ENCODE measurements at places on chromosomes 5 and 9.

DNA sequence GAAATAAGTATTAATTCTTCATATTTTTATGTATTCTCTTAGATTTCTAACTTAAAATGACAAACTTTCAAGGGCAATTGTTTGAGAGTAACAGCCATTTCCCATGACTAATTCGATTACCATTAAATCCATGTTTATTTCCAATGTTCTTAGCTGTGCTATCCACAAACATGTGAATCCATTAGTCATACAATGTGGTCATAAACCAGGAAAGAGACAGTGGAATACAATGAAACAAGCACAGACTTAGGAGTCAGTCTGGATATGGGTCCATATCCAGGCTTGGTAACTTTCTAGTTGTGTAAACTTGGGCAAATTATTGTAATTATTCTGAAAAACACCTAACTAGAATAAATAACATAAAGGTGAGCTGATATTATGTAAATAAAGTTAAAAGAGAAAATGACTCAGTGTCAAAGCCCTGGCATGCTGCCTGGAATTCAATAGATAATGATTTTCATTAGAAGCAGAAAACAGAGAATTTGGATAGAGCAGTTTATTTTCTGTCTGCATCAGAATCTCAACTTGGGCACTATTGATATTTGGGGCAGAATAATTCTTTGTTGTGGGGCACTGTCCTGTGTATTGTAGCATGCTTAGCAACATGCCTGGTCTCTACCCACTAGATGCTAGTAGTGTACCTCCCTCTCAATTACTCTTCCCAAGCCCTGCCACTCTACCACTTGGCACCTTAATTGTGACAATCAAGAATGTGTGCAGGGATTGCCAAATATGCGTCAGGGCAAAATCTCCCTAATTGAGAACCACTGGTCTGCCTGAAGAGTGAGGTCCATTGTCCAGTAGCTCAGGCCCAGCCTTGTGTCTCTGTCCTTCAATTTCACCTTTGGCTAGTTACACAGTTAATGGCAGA lies 44.7 kb upstream of the SLC27A6 start:
- DNase-seq = no peak

DNA sequence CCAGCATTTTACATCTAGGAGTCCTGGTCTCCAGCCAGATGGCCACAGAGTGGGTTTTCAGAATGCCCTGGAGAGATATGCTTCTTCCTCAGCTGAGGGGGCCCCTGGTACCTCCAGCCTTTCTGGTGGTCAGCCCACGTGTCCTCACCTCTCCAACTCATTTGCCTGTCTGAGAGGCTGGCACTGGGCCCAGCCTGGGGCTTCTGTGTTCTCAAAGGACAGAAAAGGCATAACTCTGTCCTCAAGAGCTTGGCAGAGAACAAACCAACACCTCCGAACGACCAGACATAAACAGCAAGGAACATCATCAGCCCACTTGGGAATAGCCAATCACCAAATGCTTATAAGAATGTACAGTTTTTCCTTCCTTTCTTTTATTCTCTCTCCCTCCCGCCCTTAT lies 17.1 kb downstream of the ENG start:
- DNase-seq = no peak

DNA sequence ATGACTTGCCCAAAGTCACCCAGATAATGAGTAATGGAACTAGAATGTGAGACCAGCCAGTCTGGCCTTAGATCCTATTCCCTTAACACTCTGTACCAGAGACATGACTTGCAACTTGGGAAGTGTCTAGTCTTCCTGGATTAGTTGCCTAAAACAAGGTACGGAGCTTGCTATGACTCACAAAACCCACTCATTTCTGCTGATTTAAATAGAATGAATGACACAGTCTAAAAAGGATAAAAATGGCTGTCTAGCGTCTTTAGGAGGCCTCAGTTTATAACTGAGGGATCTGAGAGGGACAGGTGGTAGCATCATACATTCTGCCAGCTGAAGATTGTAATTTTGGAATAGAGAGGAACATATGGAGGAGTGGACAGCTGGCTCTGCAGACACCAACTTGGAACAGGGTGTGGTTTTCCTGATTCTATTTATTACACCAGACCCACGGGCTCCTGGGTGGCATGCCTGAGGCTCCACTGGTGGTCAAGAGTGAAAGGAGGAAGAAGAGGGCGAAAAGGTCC lies 62.7 kb downstream of the ABLIM3 start:
- DNase-seq = no peak

DNA sequence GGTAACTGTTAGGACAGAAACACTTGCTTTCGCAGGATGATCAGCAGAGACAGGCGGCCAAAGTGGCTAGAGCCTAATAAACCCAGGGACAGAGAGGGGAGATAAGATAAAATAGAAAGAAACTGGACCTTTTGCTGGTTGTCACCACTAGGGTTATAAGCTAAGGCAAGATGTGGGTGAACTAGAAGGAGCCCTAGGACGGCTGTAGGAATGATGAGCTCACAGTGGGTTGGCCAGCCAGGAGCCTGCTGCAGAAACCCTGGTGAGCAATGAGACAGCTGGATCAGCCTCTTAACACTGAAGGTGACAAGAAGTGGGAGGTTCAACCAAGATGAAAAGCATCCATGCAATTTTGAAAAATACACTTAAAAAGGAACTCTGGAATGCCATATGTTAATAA lies 13.5 kb downstream of the CTNND2 start:
- DNase-seq = no peak

DNA sequence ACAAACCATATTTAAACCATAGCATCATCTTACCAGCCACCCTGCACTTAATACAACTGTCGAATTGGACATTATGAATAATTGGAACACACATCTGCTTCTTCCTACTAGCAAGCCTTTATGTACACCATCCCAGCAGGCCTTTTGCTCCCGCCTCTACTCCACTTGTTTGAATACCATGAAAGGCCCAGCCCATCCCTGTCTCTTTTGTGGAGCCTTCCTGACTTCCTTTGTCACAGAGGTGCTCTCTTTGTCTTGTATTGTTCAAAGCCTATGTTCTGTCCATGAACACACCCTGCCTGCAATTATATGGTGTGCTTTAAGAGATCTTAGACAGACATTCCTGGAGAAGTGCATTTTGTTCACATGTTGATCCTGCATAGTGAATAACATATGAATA lies 465.7 kb downstream of the DIRAS2 start:
- no peak for DNase-seq

GRCh38 chr9:21239911-21240310 lies at the start of gene IFNA14:
IFNA14 (minus strand) TSS chr9:21240005; CDS start chr9:21239935, 70 bp downstream.
- DNase-seq = no peak

DNA sequence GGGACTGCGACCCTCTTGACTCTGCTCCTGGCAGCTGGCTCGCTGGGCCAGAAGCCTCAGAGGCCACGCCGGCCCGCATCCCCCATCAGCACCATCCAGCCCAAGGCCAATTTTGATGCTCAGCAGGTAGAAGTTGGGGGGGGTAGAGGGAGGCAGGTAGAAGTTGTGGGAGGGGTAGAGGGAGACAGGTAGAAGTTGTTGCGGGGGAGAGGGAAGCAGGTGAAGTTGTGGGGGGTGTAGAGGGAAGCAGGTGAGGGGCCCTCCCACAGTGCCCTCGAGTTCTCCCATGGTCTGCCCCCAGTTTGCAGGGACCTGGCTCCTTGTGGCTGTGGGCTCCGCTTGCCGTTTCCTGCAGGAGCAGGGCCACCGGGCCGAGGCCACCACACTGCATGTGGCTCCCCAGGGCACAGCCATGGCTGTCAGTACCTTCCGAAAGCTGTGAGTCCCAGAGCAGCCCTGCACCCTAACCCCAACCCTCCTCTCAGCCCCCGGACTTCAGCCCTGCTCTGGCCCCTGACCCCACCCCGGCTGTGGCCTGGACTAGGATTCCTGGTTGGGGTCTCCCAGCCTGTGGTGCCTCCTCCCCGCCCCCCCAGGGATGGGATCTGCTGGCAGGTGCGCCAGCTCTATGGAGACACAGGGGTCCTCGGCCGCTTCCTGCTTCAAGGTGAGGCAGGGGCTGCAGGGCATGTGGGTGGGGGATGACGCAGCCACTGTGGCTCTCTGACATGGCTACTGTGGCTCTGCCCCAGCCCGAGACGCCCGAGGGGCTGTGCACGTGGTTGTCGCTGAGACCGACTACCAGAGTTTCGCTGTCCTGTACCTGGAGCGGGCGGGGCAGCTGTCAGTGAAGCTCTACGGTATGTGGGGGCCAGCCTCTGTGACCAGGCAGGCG lies 537 bp downstream of the C8G start:
- no peak for DNase-seq

Data from activated T-helper 1 cell treated with Interleukin-2 at 50 U/mL for 16 hours (primary cell).